Bronchial epithelial cell (primary cell): ENCODE measurements at places on chromosomes 6 and 20.

DNA sequence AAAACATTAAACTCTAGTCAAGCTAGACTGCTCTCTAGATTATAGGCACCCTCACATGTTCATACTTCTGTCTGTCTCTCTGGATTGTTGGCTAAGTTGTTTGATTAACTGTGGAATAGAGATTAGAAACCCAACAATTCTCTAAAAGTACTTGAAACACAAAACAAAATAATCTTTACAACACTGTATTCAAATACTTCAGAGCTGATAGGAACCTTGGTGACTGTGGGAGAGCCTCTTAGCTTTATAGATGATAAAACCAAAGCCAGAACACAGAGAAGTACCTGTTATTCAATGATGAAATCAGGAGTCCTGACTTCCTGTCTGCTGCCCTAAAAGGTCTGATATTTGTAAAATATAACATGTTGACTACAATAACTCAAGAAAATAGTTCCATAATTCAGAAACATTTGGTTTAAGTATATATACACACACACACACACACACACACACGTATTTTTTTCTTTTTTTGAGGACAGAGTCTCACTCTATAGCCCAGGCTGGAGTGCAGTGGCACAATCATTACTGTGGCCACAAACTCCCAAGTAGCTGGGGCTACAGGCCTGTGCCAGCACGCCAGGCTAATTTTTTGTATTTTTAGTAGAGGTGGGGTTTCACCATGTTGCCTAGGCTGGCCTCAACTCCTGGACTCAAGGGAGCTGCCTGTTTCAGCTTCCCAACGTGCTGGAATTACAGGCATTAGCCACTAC, 222.0 kb downstream of the FUT9 start:
- DNase-seq: no peak

DNA sequence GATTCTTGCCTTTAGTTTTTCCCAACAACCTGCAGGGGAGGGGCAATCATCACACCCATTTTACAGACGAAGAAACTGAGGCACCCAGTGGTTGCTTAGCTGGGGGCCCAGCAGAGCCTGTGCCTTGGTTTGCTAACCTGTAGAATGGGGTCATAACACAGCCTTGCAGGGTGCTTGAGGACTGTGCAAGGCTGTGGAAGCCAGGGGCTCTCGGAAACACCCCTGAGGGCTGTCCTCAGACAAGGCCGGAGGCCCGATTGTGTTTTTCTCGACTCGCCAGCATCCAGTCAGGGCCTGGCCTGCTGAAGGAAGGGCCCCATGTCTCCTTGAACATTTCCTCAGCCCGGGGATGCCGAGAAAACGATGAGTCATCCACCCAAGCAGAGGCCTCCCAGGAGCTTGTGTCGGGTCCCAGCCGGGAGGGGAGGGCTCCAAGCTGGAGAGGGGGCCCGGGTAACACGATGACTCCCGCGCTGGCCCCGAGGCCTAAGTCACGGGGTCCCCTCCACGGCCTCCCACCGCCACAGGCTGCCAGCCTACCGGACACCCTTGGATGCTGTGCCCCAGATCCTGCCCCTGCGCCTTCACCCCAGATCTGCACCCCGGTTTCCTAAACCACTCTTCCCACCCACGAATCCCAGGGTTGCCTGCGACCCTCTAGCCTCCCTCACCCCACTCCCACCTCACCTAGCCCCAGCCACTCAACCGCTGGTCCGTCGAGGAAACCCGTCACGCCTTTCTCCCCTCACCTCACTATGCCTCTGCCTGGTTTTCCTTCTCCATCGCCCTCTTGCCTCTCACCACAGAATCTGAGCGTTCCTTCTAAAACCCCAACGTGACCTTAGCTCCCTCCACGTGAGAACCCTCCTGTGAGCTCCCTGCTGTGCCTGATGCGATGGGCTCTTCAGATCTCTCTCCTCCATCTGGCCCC, 10.6 kb downstream of the NOL4L start:
- peak; percentile 55 for DNase-seq

DNA sequence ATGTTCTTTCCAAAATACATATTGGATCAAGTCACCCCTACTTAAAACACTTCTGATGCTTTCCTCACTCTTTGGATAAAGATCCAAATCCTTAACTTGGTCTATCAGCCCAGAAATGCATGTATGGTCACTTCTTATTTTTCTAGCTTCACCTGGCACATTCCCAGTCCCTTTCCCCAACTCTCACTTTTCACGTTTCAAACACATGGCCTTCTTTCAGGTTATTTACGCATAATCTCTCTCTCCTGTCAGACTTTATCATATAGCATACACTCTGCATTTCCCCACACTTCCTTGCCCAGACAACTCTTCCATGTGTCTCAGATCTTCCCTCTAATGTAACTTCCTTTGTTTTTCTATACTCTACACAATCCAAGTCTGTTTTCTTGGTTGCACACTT, 12.8 kb downstream of the PHIP start:
- DNase-seq: no peak

DNA sequence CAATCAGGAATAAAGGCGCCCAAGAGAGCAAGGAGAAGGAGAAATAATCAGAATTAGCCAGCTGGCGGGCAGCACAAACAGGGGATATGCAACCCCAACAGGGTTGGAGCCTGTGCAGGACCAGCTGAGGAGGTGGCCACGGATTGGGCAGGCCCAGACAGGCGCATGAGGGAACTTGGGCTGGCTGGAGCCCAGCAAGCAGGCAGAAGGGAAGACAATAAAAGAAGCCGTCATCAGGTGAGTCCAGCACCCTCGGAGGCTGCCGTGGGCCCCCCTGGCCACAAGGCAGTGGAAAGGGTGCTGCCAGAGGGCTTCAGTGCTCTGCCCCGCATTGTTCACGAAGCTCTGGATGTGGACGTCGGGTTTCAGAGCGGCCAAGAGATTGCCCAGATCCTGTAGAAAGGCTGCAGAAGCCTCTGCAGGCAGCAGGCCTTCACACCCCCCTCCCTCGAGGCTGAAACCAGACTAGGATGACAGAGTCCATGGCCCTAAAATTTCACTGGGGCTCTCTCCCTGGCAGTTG, 28.4 kb upstream of the MAFB start:
- peak; percentile 55 for DNase-seq

DNA sequence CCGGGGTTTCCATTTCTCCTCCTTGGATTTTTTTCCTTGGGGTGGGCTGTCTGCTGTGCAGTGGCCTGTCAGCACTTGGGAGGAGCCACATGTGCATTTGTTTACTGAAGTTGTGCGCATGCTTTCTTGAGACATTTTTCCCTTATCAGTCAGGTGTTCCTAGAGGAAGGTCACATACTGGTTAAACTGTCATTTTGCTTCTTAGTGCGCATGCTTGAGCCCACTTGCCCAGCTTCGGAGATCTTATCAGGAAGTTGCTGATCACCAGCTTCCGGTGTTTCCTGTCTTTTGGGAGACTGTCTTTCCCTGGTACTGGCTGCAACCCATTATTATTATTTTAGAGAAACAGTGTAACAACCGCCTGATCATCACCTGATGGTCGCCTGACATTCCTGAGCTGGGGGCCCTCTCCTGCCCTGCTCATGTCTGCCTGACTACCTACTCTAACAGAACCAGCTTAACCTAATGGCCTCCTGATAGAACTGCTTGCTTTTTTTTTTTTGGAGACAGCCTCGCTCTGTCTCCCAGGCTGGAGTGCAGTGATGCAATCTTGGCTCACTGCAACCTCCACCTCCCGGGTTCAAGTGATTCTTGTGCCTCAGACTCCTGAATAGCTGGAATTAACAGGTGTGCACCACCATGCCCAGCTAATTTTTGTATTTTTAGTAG, 378 bp upstream of the ERVFRD-1 start:
- no peak for DNase-seq

- DNase-seq: no peak
These were observed at the start of gene ZBP1 for GRCh38 chr20:57620274-57620990. ZBP1 (minus strand) TSS chr20:57620426; CDS start chr20:57620295, 131 bp downstream.
